Cerebellar nuclear complex (tissue), 1 donor: ENCODE measurements at places on chromosomes 6 and 20.

DNA sequence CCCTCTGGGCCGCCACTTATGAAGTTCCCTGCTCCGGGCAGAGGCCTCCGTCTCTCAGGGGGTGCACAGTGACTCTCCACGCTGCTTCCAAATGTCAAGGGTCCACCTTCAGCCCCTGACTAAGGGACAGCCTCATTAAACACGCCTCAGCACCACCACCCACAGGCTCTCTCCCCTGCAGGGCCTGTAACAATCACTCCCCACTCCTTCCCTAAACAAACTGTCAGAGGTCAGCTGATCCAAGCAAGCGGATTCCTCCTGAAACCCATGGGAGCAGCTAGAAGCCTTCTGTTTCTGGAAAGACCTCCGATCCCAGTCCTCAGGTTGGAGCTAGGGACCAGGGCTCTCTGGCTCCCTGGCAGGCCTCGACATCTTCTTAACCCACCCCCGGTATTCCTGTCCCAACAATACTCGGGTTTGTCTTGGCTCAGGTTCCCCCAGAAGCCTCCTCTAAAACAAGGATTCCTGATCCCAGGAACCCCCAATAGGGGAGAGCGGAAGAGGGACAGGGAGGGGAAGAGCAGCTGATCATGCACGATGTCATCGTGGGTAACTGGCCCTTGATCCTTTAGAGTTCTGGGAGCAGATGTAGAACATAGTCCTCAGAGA is 181.0 kb downstream of the ZNF217 start:
- no peak for DNase-seq

DNA sequence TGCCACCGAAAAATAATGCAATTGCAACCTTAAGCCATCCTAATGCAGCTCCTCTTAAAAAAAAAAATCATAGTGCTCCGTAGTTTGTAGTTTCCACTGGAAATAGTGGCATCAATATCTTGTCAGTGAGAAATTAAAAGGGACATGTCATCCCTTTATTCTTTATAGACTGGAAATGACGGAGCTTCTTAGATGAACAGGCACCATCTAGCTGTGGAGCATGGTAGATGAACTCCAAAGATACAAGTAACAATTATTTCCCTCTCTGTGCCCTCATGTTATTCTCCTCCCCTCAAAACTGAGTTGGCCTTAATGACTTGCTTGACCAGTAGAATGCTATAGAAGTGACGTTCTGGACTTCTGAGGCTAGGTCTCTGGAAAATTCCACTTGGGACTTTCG is 268.1 kb upstream of the SPTLC3 start:
- DNase-seq, result no peak

DNA sequence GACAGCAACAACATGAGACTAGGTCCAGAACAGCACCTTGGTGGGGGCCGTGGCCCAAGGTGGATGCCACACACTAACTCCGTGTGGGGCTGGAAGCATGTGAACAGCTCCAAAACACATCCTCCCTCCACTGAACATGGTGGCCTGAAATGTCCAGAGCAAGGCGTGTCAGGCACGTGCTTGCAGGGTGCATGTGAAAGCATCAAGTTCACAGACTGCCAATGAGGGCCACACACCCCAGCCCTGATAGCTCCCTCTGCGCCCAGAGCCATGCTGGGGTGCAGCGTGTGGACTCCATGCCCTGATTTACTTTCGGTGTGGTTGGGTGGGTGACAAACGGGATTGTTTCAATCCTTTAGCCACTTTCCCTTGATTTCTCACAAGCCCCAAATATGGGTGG is 20.1 kb upstream of the RPP40 start:
- DNase-seq, result no peak

DNA sequence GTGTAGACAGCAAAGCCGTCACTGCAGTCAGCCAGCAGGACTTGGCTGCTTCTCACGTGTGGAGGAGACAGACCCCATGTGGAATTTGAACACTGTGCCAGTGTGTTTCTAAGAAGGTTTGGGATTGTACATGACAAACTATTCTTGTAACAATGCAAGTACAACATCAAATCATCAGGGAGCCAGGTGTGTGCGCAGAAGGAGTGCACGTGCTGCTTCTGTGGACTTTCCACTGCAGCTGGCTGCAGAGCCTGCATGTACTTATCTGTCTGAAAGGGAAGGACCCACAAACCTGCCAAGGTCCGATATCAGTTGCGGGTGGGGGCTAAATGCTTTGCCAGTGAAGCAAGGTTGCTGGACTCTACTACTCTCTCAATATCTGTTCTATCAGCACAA is 211.6 kb downstream of the WDR27 start:
- DNase-seq, result no peak

DNA sequence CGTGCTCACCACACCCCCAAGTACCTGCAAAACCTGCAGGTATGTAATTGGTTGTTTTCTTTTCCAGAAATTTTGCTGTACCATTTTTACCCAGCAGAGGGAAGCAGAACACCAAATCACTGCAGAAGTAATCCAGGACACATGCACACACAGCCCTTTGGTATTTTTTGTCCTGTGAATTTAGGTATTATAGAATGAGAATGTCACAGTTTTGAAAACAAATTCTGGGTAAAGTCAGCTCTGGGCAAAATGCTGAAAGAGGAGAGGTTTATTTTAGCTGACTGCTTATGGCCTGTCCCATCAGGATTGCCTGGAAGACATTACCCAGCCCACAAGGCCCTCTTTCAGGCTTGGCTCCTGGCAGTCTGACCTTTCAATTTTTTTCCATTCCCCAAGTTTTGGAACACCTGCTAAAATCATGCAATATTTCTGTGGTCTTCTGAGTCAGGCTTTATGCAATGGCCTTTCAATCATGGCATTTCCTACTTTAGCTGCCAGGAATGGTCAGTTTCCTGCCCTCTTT is 3.5 kb upstream of the EFHC1 start:
- no peak for DNase-seq

DNA sequence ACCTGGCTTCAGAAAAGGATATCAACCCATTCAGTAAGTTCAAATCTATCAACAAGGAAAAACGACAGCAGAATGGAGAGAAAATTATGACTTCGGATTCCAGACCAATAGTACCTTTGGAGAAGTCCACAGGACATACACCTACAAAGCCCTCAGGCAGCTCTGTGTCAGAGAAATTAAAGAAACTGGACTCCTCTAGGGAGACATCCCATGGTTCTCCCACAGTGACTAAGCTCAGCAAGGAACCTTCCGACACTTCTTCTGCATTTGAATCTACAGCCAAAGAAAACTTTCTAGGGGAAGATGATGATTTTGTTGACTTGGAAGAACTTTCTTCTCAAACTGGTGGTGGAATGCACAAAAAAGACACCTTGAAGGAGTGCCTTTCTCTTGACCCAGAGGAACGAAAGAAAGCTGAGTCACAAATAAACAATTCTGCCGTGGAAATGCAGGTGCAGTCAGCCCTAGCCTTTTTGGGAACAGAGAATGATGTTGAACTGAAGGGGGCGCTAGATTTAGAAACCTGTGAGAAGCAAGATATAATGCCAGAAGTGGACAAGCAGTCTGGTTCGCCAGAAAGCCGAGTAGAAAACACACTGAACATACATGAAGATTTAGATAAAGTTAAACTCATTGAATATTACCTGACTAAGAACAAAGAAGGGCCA is 67.4 kb upstream of the HINT3 start:
- no peak for DNase-seq

DNA sequence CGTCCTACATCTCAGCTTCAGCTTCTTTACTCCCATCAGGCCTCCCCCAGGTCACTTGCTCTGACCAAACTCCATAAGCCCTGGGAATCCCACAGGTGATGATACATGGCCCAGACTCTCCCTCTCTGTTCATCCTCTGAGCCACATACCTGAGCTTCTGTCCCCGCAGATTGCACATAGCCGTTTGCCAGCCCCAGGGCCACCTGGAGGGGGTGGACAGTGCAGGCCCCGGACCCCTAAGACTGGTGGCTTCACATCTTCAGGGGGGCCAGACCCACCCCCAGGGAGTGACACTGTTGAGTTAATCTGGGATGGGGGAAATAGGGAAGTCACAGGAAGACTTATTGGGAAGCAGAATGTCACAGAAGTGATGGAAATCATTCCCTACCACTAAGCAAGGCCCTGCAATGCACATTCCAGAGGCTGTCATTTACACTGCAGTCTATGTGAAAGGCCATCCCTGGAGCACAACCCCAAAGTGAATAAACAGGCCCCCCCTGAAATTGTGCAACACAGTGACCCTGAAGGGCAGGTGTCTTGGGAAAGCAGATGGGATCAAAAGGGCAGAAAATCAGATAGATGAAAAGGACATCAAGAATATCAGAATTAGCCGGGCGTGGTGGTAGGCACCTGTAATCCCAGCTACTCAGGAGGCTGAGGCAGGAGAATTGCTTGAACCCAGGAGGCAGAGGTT is 2.2 kb downstream of the RXRB start:
- no peak for DNase-seq
